ENCODE measurements at places on chromosomes 12 and 14.

DNA sequence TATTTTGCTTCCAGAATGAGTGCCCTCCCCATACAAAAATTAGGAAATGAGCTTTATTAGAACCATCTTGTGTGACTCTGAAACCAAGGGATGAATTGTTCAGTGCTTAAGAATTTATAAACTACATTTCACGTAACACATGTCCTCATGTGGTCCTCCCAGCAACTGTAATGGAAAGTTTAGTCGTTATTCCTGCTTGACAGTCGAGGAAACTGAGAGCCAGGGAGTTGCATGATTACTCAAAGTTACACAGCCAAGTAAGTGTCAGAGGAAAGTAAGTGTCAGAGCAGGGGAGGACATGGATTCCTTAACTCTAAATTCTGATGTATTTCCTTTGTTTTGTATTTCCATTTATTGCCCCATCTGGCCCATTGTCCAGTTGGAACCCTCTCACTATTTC lies 453.9 kb downstream of the FUT8 start:
- no peak for DNase-seq

DNA sequence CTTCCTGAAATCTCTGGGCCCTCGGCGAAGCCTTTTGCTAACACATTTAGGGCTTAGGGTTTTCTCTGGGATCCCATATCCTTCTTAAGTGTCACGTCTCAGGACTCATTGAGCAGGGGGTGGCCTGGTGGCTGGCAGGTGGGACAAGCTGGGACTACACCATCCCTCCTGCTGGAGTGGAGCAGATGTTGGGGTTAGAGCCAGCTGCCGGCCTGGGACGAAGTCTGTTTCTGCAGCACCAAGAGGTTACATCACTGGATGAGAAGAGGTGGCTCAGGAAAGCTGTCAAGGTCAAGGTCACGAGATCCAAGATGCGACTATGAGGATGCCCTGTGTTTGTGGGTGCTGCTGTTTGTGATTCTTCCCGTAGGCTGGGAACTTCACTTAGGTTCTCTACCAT lies 16.3 kb downstream of the SMCO2 start:
- no peak for DNase-seq

GRCh38 chr14:24972844-24973243 lies 77.1 kb downstream of the STXBP6 start:
- no peak for DNase-seq

DNA sequence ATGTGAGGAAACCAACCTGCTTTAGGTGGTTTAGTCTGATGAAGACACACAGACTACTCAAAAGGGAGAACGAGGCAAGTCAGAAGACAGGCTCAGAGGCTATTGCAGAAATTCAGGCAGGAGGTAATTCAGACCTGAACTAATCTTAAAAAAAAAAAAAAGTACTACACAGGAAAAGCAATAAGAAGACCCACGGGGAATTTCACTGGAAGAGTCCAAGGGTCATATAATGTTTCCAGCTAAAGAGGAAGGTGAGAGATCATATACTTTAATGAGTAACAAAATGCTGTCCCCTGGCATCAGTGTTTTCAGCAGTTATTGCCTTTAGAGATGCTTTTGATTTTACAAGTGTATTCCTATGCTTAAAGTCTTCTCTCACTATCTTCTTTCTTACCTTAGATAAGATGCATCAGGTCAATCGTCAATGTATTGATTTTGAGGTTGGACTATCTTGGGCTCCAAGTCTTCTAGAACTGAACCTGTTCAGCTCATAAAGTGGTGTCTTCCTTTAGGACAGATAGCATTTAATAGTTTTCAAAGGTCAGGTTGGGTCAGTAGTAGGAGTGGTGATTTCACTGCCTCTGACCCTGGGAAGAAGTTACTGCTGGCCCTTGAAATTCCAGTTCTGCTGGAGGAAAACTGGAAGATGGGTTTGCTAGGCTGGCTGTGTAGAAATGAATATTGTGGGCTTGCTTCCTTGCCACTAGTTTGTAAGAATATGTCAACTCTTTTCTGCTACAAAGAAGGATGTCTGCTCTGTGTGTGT lies 60.0 kb downstream of the FAR2 start:
- DNase-seq: no peak

- no peak for DNase-seq
Measured at GRCh38 chr14:74979029-74979428, 23.6 kb upstream of the PGF start.

DNA sequence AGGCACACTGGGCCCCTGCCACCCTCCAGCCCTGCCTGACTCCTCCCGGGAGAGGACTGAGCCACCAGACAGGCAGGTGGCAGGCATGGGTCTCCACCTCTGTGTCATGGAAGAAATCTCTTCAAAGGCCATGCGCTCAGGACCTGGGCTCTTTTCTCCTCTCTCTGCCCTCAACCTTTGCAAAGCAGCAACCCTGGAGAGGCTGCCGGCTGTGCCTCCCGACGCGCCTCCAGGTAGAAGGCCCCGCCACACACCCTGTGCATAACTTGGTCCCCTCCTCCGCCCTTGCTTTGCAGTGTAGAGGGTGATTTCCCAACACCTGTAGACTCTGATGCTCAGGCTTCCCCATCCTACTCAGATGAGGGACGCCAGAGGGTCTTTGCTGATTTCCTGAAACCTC lies 28.2 kb upstream of the TMEM179 start:
- no peak for DNase-seq

DNA sequence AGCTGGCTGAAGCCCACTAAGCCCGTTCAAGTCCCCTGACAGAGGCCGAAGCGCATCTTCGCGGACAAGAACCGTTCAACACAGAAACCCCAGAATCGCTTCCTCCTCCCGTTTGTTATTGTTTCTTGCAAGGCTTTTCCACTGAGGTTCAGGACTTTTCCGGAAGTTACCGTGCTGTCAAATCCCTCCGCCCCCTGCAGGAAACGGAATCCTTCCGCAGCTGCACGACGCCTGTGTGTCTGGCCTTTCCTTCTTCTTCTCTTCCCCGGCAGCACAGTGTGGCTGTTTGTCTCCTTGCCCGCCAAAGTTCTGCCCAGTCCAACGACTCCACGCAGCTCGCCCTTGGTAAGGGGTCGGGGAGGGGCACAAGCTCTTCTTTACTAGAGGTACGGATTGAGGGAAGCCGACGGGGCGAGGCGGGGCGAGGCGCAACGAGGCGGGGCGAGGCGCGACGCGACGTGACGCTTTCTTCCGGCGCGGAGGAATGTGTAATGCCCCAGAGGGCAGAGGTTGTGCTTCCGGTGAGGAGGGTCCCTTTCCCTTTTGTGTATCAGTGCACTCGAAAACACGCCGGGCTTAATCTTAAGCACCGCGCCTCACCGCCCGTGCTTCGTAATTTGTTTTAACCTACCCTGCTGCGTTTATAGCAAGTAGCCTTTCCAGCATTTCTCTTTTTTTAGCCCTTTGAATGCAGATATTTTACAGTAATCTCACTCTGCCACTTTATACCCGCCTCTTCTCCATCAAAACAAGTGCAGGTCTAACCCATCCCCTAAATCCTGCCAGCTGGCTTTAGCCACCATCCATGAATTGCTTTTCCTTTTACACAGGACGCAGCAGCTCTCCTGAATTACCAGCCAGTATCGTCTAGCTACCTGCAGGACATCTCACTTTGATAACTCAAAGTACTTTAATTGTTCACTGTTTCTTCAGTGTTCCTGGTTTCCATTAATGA lies at the start of gene KDM5A:
KDM5A (minus strand) TSS at position 179 of the 955 bp plus-strand sequence. CDS start 229 bp downstream, outside the sequence.
- peak; percentile 89 for DNase-seq

- DNase-seq: no peak
Measured at GRCh38 chr12:57552306-57552651, 2.4 kb downstream of the KIF5A start.

DNA sequence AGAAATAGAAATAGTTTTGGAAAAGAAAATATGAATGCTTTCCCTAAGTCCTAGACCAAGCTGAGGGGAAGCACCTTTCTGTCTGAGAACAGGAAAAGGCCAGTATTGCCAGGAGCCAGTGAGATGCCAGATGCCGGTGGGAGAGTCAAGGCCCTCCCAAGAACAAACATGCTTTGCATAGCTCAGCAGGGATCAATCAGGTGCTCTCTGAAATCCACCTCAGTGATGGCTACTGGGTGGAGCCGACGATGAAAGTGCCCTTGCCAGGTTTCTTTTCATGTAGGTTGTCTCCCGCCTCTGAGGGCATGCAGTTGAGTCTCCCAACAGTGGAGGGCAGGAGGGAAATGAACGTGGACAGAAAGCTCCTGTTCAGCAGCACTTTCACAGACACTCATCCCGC lies 28.3 kb downstream of the DEGS2 start:
- no peak for DNase-seq

DNA sequence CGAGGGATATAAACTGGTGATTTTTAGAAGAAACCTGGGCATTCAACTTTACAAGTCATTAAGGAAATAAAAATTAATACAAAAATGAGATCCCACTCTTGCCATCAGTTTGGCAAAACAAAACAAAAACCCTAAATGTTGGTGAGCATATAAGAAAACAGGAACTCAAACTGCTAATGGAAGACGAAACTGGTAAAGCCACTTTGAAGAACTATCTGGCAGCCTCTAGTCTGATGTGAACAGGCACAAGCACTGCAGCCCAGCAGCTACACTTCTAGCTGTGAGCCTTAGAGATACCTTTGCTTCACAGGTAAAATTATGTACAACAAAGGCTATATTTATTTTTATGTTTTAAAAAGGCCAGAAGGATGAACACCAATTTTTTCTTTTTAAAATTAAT lies 459.6 kb downstream of the ZFP36L1 start:
- no peak for DNase-seq

GRCh38 chr12:674272-674781 lies 11.1 kb upstream of the NINJ2 start:
- no peak for DNase-seq

- no peak for DNase-seq
Measured at GRCh38 chr12:67929384-67929772, 59.9 kb upstream of the IFNG-AS1 start.

GRCh38 chr12:3962631-3963483 lies 89.7 kb upstream of the PARP11 start:
- DNase-seq: no peak

DNA sequence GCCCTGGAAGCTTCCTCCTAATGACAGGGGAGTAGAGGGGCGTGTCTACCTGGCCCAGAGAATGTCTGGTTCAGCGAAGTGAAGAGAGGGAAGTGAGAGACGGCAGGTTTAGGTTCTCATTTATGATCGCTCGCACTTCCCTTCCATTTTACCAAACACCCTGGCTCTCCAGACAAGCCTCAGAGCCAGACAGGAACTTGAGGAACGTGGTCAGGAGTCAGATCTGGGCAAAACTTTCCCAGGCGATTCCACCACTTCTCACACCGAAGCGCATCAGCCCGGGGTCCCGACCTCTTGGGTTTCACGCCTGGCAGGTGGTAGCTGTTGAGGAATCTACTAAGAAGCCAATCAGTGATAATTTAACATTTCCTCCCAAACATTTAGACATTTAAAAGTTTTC lies 21.3 kb downstream of the ACTN1 start:
- no peak for DNase-seq

DNA sequence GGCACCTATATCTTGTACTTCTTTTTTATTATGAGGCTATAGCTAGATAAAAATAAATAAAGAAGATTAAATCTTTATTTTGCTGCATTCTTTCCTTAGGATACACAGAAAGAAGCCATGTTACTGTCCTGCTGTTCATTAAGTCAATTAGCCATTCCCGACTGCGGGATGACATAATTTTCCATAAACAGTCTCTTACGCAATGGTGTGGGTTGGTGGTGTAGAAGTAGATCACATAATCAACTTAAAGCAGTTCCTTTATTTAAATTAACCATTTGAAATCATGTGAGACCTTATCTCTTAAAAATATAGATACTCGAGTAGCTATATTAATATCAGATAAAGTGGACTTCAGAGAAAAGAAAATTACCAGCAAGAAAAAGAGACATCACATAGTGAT lies 40.2 kb downstream of the TAOK3 start:
- DNase-seq: no peak

DNA sequence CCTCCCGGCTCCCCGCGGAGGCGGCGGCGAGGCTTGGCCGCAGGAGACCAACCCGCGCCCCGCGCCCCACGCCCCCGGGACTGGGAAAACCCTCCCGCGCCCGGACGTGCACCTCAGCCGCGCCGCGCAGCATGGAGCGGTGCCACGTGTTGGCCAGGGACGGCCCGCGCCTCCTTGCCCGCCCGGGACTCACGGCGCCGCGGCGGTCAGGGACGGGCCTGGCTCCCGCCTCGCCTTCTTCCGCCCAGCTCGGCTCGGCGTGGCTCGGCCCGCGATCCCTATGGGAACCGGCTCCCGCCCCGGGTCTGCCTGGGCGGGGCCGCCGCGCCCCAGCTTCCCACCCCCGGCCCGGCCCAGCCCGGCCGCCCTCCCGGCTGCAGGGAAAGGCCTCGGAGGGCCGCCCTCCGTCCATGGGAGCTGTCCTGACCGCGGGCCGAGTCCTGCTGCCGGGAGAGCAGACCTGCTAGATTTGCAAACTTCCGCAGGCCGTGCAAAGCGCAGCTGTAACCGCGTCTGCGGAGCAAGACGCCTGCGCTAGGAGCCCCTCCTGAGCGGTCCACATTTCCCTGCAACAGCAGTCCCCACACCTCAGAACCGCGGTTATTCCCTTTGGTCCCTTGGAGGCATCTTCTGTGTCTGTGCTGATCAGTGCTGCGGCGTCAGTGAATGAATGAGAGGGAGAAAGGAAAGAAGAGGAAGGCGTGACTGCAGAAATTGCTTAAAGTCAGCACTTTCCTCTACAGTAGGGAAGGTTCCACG lies at the start of gene CDKL1:
CDKL1 (minus strand) TSS at position 251 of the 759 bp plus-strand sequence. CDS start 1,013 bp downstream, outside the sequence.
- DNase-seq: peak; percentile 61

DNA sequence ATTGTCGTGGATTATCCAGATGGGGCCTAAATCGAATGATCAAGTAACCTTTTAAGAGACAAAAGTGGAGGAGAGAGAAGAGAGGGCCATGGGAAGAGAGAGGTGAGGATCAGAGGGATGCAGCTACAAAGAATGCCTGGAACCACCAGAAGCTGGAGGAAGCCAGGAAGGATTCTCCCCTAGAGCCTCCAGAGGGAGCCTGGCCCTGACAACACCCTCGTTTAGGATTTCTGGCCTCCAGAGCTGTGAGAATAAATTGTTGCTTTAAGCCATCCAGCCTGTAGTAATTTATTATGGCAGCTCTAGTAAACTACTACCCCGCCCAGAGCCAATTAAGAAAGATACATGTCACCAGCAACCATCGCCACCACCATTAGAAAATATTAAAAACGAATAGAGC lies 46.2 kb upstream of the GSC start:
- no peak for DNase-seq

GRCh38 chr12:109281452-109281851 lies 27.6 kb downstream of the FOXN4 start:
- DNase-seq: no peak

Data from NCI-H226 (cell line).